SW 1271 (cell line): ENCODE measurements at places on chromosomes 16 and 17.

DNA sequence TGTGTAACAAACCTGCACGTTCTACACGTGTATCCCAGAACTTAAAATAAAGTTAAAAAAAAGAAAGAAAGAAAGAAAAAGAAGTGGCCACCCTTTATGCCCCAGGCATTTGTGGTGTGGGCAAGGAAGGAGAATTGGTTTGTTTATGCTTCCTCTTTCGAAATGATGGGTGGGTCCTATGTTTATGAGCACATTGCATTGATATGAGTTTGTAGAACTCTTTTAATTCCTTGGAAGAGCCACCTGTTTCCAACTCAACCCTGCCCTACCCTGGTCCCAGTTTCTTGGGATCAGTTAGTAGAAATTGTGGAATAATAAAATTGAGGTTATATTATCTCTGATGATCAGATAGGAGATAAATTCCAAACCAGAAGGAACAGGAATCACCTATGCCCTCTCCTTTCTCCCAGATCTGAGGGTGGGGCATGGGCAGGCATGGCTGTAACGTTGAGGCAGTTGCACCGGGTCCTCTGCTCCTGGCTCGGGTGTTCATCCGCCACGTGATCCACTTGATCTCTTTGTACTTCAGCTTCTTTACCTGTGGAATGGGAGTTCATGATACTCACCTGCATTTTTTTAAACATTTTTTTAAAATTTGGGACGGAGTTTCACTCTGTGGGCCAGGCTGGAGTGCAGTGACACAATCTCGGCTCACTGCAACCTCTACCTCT, 15.9 kb downstream of the CHAD start:
- DNase-seq, result no peak

GRCh38 chr17:73201215-73202069, 8.6 kb downstream of the COG1 start:
- no peak for DNase-seq

- DNase-seq, result no peak
These were observed 89.1 kb downstream of the CDK5R1 start for GRCh38 chr17:32575852-32576251.

- DNase-seq, result no peak
These were observed 8.9 kb upstream of the ULK2 start for GRCh38 chr17:19876529-19877161.

DNA sequence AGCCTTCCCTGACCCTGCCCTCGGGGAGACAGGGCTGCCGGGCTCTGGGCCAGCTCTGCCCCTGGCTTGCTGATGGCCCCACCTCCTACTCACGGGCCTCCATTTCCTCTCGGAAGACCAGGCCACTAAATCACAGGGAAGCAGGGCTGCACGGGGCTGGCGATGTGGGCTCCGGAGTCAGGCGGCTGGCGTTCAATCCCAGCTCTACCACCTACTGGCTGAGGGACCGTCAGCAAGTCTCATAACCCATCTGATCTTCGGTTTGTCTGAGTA, 113.4 kb downstream of the AMFR start:
- no peak for DNase-seq

GRCh38 chr16:2786826-2787151, 571 bp downstream of the PRSS33 start:
- no peak for DNase-seq

GRCh38 chr16:64541621-64542020, 580.2 kb downstream of the CDH11 start:
- DNase-seq, result no peak

GRCh38 chr16:65634833-65635232, 513.0 kb upstream of the CDH11 start:
- no peak for DNase-seq

DNA sequence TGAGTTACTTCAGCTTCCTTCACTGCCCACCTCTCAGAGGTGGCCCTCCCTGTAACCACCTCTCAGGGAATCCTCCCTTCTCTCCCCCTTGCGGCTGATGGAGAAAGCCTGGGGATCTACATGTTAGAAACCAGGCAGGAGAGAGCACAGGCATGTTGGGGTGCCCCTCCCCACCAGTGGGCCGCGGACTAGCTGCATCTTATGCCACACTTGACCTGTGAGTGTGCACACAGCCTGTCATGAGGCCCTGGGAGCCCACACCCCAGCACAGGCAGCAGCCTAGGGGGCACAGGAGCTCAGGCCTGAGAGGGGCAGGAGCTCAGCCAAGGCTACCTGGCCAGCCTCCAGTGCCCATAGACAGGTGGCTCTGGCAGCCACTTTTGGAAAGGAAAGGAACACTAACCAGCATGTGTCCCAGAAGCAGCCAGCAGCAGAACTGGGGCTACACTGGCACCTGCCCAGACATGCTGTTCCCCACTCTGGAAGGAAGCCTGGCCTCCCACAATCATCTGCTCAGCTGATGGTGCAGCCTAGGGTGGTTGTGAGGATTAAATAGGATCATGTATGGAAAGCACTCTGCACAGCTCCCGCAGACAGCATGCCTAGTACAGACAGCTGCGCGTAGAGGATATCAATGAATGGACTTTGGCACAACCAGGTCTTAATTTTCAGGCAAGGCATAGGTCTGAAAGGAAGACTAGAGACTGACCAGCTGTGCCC, 60.5 kb downstream of the TMEM132E start:
- DNase-seq, result no peak

DNA sequence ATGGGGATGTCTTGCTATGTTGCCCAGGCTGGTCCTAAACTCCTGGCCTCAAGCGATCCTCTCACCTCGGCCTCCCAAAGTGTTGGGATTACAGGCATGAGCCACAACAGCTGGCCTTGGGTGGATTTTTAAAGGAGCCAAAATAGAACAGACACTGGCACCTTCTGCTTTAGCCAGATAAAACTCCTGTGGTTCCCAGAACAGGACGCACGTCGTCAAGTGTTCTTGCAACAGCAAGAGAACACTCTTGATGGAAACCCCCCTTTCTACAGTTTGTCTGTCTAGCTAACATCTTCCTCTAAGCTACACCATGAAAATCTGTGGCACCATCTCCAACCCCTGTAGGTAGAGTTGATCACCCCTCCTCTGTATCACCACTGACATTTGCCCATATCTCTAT, 122.6 kb downstream of the NPIPB5 start:
- DNase-seq, result no peak

DNA sequence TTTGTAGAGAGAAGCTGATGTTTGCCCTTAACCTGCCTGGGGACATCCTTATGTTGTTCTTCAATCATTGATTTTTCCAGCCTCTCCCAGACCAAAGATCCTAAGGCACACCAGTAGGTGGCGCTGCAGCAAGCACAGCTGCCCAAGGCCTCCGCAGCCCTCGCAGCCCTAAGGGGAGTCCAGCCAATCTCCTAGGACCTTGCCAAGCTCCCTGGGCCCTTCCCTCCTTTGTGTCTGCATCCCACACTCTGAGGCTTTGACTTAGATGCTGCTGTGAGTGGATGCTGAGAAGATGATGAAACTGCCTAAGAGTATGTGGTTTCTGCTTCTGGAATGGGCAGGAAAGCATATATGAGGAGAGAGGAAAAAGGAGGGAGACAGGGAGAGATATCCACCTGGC, 47.1 kb downstream of the SPACA3 start:
- DNase-seq, result no peak

- DNase-seq, result no peak
These were observed 5.8 kb downstream of the THRA start for GRCh38 chr17:40068584-40068916.
